Myocyte (in vitro differentiated cells): ENCODE measurements at places on chromosomes 13 and 19. TPM values are rescaled to one million over a fixed set of nuclear protein-coding genes. Genes with fewer than 3 reads are reported as not detected.

- no peak for DNase-seq
Observed at GRCh38 chr13:27956576-27957300, 12.4 kb downstream of the CDX2 start.

GRCh38 chr19:9865732-9866501, 30.8 kb downstream of the PIN1 start:
- peak; percentile 12 for DNase-seq

- DNase-seq: no peak
Observed at GRCh38 chr13:51004918-51005460, 95.4 kb downstream of the RNASEH2B start.

DNA sequence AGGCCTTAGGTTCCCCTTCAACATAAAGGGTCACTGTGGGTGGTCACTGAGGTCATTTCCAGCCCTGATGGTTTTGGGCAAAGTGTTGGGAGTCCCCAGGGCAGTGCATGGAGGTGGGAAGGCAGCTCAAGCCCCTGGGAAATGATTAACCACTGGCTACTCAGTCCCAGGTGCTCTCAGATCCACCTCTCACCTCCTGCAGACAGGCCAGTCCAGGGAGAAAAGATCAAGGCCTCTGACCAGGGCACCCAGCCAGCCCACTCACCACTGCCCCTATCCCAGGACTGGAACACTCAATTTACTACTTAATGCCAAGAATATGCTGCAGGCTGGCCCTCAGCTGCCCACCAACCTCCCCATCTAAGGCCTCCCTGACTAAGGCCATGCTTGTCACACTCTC, 1307.9 kb downstream of the UQCRFS1 start:
- DNase-seq: no peak

GRCh38 chr13:80633251-80633650, 292.3 kb upstream of the SPRY2 start:
- DNase-seq: no peak

DNA sequence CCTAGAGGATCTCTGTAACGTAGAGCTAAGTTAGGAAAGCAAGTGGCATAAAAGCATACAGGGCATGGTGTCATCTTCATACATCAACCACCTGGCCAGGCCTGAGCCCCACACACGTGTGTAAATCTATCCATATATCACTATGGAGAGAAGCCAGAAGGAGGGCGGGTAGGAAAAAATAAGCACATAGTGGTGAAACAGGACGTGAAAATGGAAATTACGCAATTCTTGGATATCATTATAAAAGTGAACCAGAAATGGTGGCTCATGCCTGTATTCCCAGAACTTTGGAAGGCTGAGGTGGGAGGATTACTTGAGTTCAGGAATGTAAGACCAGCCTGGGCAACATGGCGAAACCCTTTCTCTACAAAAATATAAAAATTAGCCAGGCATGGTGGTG, 43.4 kb downstream of the PDCD5 start:
- no peak for DNase-seq

- DNase-seq: no peak
Observed at GRCh38 chr13:77099415-77099814, 72.5 kb upstream of the FBXL3 start.

DNA sequence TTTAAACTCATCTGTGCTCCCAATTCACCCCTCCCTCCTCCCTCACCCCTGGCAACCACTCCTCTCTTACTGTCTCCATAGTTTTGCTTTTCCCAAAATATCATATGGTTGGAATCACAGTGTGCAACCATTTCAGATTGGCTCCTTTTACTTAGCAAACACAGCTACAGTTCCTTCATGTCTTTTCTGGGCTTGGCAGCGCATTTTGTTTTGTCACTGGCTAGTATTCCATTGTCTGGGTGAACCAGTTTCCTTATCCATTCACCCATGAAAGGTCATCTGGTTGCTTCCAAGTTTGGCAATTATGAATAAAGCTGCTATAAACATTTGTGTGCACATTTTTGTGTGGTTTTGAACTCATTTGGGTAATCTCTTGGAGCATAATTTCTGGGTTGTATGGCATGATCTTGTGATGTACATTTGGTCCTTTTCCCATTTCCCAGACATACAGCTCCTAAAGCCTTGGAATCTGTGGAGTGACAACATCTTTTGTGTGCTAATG, 23.9 kb upstream of the GAS6 start:
- no peak for DNase-seq

SLC46A3 gene
- total RNA-seq: 18.4 and 20.4 TPM in 2 replicates

GRCh38 chr19:17755977-17756670, 4.8 kb downstream of the FCHO1 start:
- peak; percentile 21 for DNase-seq

DNA sequence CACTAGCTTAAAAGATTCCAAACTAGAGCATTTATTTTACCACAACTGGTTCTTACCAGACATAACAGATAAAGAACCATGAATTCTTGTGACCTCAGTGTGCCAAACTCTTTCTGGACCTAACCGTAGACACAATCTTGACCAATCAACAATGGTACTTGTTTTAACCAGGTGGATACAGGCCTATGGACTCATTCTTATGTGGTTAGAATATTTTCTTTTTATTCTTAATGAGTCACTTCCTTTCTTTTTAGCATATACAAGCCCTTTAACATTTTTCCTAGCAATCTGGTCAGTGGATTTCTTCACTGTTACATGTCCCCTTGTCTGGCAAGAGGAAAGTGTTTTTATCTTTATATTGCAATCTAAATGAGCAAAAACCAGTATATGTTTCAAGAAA, 792.1 kb upstream of the SPRY2 start:
- DNase-seq: no peak
